ENCODE measurements at places on chromosomes 2 and 18. TPM values are rescaled to one million over a fixed set of nuclear protein-coding genes. Genes with fewer than 3 reads are reported as not detected.

The SIX3 gene
- not detected for total RNA-seq

The ELP2 gene
- 65.6 TPM for total RNA-seq

The GGCX gene
- 31.2 TPM for total RNA-seq

The GPR39 gene
- total RNA-seq: 0.37 TPM

The FECH gene
- total RNA-seq: 19.2 TPM

The UNC80 gene
- total RNA-seq: not detected

The PHOSPHO2 gene
- total RNA-seq: 3.8 TPM

- DNase-seq: no peak
Observed at GRCh38 chr18:37362158-37362890, 203.3 kb downstream of the CELF4 start.

- DNase-seq: no peak
Observed at GRCh38 chr2:32363597-32363996, 6.8 kb downstream of the BIRC6 start.

- no peak for DNase-seq
Observed at GRCh38 chr18:13642440-13642827, 83.9 kb downstream of the FAM210A start.

DNA sequence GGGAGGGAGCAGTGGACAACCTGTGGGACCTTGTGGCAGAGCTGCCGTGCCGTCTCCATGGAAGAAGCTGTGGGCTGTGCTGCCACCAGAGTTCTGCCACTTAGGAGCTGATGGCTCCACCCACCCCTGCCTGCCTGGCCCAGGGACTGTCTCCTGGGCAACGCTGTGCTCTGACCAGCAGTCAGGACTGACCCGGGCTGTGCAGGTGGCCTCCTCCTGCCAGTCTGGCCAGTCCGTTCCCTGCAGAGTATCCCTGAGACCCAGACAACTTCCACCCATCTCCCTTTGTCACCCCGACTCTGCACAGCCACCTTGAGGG is 12.8 kb downstream of the ASIC4 start:
- DNase-seq: no peak

GRCh38 chr18:31426871-31427406 is 20.6 kb upstream of the DSG3 start:
- DNase-seq: no peak

DNA sequence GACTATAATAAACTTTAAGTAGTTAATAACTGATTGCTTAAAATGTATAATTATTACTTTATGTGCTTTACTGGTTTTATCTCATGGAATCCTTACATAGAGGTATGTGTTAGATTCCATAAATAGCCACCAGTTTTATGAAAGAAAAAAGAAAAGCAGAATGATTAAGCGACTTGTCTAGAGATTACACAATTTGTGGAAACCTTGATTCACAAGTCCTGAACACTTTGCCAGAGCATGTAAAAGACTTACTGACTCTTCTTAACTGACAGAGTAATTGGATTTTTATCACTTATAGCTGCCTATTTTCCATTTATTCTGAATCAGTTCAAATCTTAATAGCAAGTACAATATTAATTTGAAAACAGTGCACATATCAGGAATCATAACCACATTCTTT is 448.7 kb upstream of the NETO1 start:
- no peak for DNase-seq

DNA sequence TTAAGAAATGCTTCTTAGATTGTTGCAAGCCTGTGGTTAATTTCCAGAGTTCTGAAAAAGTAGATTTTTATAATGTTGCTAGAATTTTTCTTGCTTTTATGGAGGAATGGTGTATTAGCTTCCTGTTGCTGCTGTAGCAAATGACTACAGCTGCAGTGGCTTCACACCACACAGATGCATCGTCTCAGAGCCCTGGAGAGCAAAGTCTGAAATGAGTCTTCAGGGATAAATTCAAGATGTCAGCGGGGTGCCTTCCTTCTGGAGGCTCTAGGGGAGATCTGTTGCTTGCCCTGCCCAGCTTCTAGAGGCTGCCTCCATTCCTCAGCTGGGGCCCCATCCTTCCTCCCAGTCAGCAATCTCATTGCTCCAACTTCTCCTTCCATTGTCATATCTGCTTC is 187.8 kb downstream of the ZNF516 start:
- DNase-seq: no peak

GRCh38 chr18:75652528-75652927 is 225.0 kb upstream of the SMIM21 start:
- DNase-seq: no peak

DNA sequence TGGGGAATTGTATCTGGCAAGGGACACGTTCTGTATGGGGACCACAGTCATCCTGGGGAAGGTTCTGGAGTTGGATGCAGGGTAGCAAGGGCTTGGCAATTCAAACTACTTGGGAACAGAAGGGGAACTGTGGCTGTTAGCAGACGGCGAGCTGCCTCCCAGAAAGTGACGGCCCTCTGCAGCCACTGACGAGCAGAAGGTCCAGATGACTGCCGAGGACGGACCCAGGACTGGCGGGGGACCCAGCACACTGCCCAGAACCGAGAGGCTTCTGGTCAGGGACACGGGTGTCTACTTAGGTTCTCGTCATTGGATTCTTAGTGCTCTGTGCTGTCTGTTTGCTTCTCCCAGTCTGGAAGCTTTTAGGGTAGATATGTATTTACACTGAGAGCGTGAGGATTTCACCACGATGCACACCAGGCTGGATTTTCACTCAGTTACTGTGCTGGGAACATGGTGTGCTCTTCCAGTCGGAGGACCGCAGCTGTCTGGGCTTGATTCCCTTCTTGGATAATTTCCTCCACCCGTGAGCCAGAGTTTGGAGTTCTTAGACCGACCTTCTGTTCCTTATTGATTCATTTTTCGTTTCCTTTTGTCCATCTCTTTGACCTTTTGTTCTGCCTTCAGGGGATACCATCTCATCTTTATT is 13.4 kb downstream of the GPR35 start:
- DNase-seq: peak; percentile 83

DNA sequence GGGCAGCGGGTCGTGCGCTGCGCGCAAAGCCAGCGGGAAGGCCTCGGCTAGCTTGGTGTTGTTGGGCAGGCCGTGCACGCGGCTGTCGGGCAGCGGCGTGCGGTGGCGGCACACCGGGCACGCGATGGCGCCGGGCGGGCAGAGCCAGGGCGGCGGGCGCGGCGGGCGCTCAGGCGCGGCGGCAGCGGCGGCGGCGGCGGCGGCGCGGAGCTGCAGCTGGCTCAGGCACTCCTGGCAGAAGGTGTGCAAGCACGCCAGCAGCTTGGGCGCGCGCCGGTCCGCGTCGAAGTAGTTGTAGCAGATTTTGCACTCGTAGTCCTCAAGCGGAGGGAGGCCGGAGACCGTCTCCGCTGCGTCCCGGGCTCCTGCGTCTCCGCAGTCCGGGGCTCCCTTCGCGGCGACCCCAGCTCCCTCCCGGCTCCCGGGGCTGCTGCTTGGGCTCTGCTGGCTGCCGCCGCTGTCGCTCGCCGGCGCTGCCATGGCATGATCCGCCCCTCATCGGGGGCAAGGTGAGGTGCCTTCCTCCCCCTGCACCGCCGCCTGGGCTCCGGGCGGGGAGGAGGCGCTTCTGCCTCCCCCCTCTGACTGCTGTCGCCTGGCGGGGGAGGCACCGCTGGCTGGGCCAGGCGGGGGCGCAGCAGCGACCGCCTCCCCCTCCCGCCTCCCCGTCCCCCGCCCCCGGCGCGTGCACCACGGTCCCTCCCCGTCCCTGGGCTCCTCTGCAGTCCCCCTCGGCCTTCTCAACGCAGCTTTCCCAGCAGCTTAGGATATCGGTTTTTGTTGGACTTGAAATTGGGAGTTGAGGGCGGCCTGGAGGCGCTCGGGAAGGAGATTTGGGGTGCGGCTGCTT is 21.0 kb upstream of the PAX3 start:
- DNase-seq: peak; percentile 82

- no peak for DNase-seq
Observed at GRCh38 chr2:238726670-238727584, 121.0 kb upstream of the TWIST2 start.

GRCh38 chr18:37502036-37502435 is 63.6 kb downstream of the CELF4 start:
- no peak for DNase-seq

DNA sequence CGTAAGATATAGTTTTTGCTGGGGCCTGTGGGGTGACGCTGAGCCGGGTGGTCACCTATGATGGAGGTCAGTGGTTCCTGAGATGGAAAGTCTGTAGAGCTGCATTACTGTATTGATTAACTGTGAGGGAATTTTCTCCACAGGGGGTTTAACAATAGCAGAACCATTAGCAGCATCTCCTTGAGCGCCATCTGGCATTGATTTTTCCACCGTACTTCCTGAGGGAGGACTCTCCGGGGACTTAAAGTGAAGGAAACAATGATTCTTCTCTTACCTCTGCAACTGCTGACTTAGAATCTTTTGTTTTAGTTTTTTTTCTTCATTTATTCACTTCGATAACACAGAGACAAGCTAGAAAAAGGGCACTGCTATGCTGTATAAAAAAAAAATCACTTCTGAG is 22.6 kb upstream of the RNF125 start:
- DNase-seq: no peak

Measured in posterior vena cava (tissue), 2 donors.